ENCODE measurements at places on chromosomes 5 and 9.
A peak's percentile ranks its signal among the peaks of the same experiment; 100 is the strongest.

DNA sequence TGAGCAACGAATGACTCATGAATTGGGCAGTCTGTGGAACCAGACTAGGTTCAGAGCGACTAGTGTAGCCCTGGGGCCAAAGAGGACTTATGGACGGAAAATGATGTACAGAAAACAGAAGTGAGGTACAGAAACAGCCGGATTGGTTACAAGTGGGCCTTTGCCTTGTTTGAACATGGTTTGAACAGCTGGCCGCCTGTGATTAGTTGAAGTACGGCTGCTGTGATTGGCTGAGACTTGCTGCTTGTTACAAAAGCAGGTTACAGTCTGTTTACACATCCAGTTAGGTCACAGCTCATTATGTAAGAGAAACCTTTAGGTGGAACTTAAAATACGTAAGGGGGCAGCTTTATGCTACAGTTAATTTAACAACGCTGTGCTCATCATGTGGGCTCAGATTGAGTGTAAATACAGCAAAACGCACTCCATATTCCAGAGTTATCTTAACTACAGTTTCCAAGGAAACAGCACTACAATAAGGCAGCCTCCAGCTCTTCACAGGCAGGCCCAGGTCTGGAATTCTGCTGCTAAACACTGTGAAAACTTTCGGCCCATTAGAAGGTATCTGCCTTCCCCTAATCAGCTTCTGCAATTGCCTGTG lies 6.5 kb downstream of the AMACR start:
- no peak for DNase-seq

DNA sequence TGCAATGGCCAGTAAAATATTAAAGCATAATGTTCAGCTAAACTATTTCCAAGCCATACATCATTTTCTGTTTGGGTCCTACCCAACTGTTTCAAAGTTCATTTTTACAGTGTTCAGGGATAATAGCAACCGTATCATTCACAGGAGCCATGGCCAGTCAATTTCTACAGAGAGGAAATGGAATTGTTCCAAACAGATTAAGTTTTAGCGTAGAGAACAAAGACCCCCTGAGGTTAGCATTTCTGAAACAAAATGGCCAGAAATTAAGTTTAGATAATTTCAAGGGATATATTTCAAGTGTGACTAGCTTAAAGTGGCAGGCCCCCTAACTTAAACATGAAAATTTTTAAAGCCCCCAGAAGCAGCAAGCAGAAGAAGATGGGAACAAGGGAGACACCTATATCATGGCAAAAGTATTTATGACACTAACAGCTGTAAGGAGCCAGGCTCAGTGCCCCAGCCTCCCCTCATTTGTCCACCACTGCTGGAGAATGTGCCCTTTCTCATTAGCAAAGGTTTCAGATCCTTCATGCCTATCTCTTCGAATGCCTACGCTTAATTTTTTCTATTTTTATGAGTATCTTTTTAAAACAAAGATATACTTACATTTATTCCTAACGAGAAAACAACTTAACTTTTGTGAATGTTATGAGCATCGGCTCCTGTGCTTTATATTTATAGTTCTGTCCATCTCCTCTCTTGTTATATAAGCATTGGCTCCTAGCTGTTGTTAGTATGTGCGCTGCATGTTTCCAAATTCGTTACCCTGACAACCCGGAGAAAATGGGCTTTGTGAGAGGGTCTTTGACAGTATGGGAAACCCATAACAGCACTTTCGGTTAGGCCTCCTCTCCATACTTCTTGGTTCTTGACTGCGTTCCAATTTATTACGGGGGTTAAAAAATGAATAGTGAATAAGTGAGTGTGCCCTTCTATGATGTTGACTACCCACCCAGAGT lies 116.3 kb downstream of the MED27 start:
- DNase-seq: no peak

DNA sequence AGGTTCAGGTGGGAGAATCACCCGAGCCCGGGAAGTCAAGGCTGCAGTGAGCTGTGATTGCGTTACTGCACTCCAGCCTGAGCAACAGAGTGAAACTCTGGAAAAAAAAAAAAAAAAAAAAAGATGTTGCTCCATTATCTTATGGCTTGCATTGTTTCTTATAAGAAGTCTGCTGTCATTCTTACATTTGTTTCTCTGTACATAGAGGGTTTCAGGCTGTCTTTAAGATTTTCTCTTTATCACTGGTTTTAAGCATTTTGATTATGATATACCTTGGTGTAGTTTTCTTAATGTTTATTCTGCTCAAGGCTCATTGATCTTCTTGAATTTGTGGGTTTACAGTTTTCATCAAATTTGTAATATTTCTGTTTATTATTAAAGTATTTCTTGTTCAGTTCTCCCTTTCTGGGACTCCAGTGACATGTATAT lies 35.2 kb downstream of the MVB12B start:
- DNase-seq: no peak

- DNase-seq: no peak
These were observed at the start of gene STING1 for GRCh38 chr5:139482050-139482889. Gene STING1, minus strand, starts transcription at chr5:139482758. Its CDS starts 1,054 bp downstream, at chr5:139481704.

DNA sequence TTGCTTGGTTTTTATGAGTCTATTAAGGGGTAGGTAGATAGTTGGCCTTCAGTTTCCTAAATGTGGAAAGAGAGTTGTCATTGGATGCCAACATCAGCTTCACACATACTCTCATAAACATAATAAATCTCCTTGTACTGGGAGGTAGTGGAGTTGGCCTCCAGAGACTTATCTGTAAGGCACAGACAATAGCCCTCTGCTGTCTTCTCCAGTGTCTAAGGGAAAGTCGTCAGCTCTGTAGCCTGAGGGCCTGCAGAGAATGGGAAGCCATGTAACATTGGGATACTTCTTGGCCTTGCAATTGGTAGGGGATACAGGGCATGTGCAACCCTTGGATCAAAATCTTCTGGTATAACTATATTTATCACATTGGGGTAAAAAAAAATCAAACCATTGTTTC lies 331.9 kb upstream of the KLF9 start:
- no peak for DNase-seq

DNA sequence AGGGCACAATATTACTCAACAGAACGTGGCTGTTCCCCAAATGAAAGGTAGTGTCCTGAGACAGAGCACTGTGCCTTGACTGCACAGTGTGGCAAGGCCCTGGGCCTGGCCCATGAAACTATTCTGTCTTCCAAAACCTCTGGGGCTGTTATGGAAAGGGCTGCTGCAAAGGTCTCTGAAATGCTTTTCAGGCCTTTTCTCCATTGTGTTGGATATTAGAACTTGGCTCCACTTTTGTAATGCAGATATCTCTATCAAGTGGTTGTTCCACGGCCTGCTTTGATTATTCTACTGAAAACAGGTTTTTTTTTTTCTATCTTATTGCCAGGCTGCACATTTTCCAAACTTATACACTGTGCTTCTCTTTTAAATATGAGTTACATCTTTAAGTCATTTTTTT lies 777.5 kb upstream of the TYRP1 start:
- no peak for DNase-seq

- no peak for DNase-seq
These were observed 460.8 kb upstream of the SMARCA2 start for GRCh38 chr9:1554081-1555035.

DNA sequence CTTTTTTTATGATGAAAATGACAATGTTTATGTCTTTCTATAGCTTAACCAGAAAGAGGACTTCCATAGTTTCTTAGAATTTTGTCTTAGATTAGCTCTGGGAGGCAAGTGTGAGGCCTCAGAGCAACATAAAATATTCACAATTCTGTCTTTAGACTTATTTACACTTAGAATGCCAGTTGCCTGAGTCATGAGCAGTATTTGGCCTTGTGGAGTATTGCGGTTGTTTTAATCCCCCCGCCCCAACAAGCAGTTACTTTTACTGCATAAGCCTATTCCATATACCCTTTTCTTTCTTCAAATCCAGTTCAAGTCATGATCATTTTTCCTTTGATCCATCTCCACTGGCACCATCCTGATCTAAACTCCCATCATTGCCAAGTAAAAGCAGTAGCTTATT lies 198.0 kb upstream of the EGFLAM start:
- DNase-seq: no peak

DNA sequence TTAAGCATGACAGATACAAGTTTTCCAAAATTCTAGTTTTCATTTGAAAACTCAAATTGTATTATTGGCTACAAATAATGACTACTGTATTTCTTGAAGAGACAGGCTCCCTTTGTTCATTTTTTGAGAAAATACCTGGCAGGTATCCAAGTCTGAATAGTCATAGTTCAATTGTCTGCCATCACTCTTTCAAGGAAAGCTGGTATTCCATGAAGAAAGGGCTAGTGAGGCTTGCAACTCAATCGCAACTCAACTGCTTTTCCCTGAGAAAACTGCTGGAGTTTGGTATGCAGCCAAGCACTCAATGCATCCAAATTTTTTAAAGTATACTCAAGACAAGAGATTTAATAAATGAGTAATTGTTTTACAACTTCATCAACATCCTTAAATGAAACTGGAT lies 61.4 kb upstream of the TRIO start:
- no peak for DNase-seq

DNA sequence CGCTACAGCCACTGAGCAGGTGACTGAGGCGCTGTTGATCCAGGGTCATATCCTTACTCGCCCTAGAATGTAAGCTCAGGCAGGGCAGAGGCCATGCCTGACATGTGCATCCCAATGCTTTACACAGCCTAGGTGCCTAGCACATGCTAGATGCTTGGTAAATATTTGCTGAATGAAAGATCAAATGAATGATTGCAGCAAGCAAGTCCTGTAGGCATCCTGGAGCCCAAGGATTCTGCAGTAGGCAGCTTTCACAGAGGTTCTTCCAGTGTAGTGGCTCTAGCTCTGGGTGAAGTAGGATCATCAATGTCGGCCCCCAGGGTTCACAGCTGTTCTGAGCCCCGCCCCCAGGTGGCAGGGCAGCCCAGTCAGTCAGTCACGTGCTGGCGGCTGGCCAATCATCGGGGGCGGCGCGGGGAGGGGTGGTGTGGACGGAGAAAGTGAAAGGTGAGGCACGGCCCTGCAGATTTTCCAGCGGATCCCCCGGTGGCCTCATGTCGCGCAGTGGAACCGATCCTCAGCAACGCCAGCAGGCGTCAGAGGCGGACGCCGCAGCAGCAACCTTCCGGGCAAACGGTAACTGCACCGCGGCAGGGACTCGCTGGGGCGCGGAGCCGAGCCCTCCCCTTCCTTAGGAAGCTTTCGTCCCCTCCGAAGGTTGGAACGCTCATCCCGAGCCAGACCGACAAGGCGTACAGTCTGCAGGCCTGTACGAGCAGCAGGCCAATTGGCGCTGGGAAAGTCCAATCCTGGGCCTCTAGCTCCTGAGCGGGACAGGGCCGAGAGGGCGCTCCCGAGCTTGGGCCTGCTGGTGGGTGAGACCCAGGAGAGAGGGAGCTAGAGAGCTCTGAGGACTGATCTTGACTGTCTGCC lies at the start of gene GALT:
GALT (plus strand) TSS at position 465 of the 873 bp plus-strand sequence; CDS start at position 495, 30 bp downstream.
- peak; percentile 96 for DNase-seq

GRCh38 chr9:134335061-134335460 lies 8.8 kb downstream of the RXRA start:
- DNase-seq: no peak

GRCh38 chr9:113990975-113991471 lies 87.1 kb downstream of the AMBP start:
- DNase-seq: no peak

GRCh38 chr5:106089073-106089472 lies 1581.7 kb downstream of the EFNA5 start:
- DNase-seq: no peak

DNA sequence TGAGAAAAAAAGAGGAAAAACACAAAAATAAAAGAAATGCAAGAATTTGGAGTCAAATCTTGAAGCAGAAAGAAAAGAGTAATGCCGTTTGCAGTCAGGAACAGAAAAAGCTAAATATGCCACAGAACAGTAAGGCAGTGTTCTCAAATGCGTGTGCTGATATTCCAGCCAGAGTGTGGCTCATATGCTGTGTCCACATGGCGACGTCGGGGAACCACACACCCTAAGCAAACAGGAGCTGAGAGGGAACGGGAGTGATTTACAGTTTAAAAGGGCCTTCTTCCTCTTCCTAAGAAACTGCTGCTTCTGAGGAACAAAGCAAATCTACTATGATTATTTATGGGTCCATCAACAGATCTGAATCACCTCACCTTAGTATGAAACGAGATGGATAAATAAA lies 42.7 kb downstream of the DDX31 start:
- DNase-seq: no peak

- no peak for DNase-seq
These were observed 37.3 kb downstream of the CSF2 start for GRCh38 chr5:132110930-132111329.

DNA sequence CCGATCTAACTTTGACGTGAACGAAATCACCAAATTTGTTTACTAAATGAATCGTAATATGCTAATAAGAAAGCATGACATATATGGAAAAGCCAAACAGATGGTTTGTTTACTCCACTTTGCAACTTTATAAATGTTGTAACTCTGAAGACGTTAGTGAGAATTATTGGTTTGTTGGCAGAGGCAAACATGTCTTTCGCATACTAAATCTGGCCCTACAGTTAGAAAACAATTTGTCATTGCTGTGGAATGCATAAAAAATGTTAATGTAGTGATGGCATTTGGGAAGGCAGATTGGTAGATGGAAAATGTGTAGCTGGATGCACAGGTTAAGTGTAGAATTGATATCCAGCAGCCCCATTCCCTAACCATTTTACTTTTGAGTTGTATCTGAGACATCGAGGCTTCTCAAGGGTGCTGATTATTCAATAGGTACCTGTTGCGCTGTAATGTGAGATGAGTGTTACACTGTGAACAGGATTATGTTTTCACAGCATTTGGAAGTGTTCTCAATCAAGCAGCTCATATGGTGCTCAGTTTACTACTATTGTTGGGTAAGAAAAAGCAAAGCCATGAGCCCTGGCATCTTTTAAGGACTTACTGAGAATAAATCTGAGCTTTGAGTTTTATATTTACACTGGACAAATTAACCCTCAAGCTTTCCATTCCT lies 444.8 kb downstream of the BNC2 start:
- no peak for DNase-seq

DNA sequence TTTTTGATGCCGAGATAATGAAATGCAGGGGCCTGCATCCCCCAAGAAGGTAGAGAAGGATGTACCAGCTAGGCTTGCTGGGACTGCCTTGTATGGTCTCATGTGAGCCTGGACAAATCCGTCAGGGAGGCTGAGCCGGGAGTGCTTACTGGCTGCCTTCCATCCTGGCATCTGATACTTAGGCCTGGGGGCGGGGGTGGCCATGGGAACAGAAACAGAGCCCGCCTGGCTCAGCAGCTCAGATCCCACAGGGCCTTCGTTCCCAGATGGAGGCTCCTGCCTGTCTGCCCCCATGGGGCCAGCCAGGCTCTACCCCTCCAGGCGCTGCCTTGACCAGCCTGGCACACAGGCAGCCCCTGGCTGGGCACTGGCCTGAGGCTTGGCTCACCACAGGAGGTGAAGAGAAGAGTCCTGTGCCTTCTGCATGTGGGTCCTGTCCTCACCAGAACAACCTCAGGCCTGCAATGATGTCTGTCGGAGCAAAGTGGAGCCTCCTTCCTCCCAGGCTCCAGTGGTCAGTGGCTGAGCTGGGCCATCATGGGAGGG lies 10.5 kb upstream of the SPATA31E1 start:
- no peak for DNase-seq

- no peak for DNase-seq
These were observed 30.4 kb upstream of the FABP6 start for GRCh38 chr5:160198841-160199409.

GRCh38 chr5:149320791-149321330 lies 24.4 kb upstream of the GRPEL2 start:
- no peak for DNase-seq

- no peak for DNase-seq
These were observed 224.2 kb downstream of the NPR3 start for GRCh38 chr5:32935283-32935682.
